Diencephalon (tissue), 1 donor: ENCODE measurements at places on chromosomes 4 and X. TPM values are rescaled to one million over a fixed set of nuclear protein-coding genes. Genes with fewer than 3 reads are reported as not detected.

FGFBP2 gene
- not detected for total RNA-seq

ARHGAP36 gene
- total RNA-seq, result 8.5 TPM

UNC5C gene
- total RNA-seq, result 18.9 TPM

RAB33A gene
- 22.6 TPM for total RNA-seq

EPGN gene
- total RNA-seq, result not detected

SLC10A7 gene
- 15.9 TPM for total RNA-seq

RPS6KA3 gene
- total RNA-seq, result 28.6 TPM
